OCI-M1 (cell line): ENCODE measurements at places on chromosomes 4 and X.
A peak's percentile ranks its signal among the peaks of the same experiment; 100 is the strongest.

GRCh38 chrX:56978172-56978571 is 17.2 kb downstream of the SPIN3 start:
- peak; percentile 63 for DNase-seq

DNA sequence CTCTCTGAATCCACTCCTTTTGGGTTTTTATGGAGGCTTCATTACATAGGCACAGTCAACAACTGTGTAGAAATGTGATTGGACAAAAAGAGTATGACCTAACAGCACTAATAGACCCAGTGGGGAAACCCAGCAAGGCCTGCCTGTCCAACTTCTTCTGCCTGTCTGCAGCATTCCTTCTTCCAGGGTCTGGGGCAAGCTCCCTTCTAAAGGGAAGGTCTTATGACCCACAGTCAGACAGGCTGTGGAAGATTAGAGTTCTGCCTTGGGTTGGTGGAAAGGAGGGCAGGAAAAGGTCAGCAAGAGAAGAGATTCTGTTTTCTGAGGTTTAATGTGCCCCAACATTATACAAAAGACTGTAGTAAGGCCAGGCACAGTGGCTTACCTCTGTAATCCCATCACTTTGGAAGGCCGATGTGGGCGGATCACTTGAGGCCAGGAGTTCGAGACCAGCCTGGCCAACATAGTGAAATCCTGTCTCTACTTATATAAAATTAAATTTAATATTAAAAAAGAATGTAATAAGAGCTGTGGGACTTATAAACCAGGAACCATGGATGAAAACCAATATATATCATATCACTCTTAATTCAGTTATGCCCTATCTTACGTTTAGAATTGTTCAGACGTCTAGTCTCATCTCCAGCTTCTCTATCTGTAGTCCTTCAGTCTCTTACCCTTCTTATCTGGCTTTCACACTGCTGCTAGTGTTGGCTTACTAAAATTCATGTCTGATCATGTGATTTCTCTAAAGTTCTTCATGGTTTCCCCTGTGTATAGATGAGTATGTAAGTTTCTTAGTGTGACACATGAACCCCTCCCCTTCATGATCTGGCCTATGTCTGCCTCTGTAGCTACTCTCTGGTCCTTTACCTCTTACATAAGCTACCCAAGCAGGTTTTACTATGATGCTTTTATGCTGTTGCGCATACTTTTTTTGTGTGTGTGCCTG is 6.2 kb downstream of the CLCN3 start:
- DNase-seq: peak; percentile 98

DNA sequence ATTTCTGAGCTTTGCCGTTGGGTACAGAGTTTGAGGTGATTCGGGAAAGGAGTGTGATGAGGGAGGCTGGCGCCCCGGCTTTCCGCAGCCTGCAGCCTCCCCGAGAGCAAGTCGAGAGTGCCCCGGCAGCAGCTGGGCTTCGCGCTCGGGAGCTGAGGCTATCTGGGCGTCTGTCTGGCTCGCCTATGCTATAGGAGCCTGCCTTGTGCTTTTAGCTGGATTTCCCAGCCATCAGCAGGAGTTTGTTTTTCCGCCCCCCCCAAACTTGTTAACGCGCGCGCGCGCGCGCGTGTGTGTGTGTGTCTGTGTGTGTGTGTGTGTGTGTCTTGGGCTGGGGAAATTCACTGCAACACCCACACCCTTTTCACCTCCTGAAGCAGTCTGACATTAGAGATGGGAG is 765 bp upstream of the DGKK start:
- DNase-seq: no peak

DNA sequence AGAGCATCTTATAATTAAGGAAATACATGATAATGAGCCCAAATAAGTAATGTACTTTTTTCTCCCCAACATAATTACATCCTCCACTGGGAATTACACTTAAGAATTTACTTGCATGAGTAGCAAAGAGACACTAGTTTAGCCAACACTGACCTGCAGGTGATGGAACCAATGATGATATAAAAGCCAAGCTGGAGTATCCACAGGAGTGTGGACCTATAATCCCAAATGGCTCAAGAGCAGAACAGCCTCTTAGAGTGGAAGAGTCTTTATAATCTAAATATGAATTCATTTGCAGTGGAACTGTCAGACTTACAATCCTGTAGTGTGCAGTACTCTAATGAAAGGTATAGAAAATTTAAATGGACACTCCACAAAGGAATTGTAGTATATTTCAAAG is 22.2 kb downstream of the WDR19 start:
- DNase-seq: no peak

DNA sequence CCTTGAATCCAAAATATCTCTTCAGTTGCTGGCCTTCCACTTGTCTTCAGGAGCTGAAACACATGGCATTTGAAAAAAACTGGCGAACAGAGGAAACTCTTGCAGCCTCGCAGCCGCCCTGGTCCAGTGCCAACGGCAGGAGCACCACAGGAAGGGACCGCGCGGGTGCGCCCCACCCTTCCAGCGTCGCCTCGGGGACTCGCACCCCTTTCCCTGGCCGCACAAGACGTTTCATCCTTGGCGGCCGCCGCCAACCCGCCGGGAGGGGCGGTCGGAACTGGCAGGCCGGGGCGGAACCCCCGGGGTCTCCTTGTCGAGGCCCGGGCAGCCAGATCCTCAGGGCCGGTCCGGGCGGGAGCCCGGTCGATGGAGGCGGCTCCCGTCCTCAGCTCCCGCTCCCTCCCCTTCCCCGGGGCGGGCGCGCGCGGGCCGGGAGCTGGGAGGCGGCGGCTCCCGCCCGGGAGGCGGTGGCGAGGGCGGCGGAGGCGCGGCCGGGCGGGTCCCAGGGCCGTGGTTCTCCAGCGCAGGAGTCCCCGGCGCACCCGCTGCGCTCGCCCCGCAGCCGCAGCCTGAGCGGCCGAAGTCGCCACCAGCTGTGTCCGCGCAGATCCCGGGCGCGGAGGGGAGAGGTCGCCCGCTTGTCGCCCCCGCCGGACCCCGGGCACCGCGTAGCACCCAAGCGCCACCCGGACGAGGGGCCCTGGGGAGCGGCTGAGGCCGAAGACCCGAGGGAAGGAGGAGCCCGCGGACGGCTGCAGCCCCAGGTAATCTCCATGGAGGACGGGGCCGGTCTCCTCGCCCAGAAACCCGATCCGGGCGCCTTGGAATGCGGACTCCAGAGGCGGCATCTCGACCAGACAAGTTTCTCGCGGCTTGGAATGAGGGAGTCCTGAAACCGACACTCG is 886 bp upstream of the NDST3 start:
- DNase-seq: peak; percentile 36

DNA sequence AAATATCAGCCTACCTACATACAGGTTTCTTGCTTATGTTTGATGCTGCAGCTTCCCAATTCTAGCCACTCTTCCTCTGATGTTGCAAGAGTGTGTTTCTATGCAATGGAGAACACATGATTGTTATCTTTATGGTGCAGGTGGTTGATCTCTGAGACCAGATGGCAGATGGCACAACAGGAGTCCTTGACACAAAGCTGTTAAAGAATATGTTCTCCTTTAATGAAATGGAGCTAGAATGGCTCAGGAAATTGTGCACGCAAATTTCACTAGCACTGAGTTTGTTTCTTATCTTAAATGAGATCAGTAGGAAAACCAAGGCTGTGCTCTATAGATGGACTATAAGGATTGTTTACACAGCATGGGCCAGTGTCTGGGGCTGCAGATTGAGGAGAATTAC is 29.9 kb upstream of the TTC29 start:
- DNase-seq: peak; percentile 67

GRCh38 chr4:14254252-14254651 is 626.7 kb upstream of the BOD1L1 start:
- DNase-seq: peak; percentile 52

DNA sequence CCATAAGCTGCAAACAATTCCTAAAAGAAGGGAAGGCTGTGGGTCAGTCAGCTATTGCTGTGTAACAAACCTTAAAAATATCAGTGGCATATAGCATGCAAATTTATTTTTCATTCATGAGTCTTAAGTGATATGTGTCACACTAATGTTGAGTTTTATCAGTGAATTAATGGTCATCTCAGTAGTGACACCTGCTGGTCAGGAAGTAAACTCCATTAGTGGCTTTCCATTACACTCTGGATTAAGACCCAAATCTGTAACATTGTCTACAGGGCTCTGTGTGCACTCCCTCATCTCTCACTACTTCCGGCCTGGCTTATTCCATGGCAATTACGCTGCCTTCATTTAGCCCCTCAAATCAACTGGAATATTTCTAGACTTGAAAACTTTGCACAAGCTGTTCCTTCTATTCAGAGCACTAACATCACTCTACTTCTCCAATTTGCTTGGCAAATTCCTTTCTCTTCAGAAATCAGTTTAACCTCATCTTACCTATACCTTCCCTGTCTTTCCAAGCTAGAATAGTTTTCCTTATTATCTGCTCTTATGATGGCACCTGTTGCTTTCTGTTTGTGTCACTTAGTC is 217.3 kb upstream of the TAPT1 start:
- peak; percentile 53 for DNase-seq
